ENCODE measurements at places on chromosomes 12 and 14.

DNA sequence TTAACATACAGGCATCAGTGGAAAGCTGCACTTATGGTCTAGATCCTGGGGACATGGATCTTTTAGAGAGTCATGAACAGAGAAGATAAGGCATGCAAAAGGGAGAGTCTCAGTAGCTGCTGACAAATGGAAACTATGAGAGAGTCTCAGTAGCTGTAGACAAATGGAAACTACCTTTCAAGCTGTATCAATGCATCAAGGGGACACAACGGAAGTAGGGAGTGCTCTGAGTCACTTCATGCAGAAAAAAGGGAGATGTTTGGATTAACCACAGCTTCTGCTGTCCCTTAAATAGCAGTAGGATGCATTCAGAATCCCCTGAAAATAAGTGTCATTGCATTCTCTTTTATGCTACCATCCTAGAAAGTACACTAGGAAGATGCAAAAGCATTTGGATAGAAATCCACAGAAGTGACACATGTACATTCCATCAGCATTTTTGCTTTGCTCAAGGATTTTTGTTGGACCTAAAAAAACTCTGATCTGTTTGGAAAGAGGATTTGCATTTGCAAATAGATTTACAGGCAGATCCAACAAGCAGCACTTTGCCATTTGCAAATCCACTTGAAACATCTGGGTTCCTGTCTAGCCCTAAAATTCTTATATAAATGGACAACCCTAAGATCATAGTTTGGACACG, 227.5 kb upstream of the LMO3 start:
- no peak for DNase-seq

DNA sequence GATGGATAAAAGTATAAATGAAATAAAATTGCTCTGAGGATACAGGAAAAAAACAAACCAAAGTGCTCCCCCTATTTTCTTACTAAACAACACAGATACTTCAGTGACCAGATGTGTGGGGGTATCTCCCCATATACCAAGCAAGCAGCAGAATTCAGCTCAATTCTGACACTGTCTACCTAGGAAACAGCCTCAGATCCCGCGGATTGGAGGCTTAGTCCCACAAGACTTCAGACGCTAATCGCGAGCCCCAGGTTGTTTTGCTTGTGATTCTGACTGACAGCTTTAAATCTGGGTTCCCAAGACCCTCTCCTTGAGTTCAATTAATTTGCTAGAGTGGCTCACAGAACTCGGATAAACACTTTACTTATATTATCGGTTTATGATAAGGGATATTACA, 17.3 kb downstream of the NFKBIA start:
- DNase-seq, result no peak

- DNase-seq, result peak; percentile 67
These were observed 11.3 kb downstream of the PHLDA1 start for GRCh38 chr12:76020281-76020680.

DNA sequence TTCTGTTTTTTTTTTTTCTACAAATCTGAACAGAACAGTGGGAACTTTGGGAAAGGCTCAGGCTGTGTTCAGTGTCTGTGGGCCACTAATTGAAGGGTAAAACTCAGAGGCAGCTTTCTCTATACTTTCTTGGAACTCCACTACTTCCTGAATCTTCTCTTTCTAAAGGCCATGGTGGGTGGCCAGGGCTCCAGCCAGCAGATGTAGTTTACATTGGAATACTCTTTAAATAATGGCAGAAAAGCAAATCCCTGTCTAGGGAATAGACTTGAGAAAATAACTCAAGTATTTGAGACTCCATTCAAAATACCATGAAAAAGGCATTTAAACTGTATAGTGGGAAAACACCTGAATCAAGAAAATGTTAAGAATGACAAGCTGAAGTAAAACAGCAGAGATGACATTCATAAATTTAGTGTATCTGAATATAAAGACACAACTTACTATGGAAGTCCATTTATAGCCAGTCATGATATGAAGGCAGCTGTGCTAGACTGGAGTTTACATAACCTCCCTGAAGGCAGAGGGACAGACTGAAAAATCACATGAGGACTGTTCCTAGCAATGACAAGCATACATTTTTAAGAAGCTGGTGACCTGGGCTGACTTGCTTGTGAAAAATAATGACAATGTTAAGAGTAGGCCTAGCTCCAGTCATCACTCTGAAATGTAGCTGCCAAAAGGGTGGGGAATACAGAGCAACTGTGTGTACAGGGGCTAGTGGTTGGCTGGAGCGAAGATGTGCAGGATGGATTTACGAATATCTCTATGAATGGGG, 168.6 kb downstream of the STXBP6 start:
- DNase-seq, result no peak

- DNase-seq, result no peak
These were observed 8.0 kb upstream of the SLC17A8 start for GRCh38 chr12:100348657-100349454.

DNA sequence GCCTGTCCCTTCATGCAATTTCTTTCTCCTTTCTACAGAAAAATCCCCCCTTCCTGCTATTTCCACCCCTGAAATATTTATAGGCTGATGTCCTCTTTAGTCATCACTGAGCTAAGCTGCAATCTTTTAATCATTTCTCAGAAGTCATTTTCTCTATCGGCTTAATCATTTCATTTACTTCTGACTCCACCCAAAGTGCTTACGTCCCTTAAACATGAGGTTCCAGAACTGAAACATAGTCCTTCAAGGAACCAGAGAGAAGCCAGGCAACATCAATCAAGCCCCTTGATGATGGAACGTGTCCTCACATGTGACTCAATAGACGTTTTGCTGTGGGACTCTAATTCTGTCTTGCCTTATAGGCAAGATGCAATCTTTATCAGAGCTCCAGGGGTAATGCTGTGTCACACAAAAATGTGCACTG, 148.7 kb upstream of the KRR1 start:
- DNase-seq, result peak; percentile 15

DNA sequence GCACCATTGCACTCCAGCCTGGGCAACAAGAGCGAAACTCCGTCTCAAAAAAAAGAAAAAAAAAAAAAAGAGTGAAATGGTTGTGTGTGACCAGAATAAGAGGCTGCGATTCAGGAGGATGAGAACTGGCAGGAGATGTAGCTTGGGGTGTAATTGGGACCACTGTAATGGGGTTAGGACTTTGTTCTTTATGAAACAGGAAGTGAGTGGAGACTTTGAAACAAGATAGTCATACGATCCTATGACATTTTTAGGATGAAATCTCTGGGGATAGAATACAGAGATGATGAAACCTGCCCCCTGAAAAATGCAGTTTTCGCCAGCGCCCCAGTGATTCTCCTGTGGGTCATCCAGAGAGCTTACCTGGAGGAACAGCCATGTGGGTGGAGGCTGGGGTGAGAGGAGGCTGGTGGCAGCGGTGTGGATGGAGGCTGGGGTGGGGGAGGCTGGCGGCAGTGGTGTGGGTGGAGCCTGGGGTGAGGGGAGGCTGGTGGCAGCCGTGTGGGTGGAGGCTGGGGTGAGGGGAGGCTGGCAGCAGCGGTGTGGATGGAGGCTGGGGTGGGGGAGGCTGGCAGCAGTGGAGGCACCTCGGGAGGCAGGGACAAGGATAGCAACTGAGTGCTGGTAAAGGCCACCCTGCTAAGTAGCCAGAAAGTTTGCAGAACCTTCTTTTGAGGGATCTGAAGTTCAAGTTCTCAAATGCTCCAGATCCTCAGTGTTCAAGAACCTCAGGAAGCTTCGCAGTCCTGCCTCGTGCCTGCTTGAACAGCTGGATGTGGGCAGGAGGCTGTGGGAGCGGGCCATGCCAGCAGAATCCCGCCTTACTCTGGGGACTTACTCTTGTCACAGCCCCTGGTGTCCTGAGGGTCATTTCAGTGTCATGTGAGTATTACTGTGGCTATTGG, 20.2 kb downstream of the FBXL14 start:
- no peak for DNase-seq

- DNase-seq, result no peak
These were observed 150.8 kb upstream of the DAAM1 start for GRCh38 chr14:59037620-59038019.

- DNase-seq, result no peak
These were observed 1.1 kb upstream of the SOAT2 start for GRCh38 chr12:53101931-53102781.

GRCh38 chr12:75488553-75488952, 8.0 kb downstream of the GLIPR1 start:
- DNase-seq, result no peak

- DNase-seq, result no peak
These were observed 125.0 kb upstream of the MYF6 start for GRCh38 chr12:80582431-80582830.

DNA sequence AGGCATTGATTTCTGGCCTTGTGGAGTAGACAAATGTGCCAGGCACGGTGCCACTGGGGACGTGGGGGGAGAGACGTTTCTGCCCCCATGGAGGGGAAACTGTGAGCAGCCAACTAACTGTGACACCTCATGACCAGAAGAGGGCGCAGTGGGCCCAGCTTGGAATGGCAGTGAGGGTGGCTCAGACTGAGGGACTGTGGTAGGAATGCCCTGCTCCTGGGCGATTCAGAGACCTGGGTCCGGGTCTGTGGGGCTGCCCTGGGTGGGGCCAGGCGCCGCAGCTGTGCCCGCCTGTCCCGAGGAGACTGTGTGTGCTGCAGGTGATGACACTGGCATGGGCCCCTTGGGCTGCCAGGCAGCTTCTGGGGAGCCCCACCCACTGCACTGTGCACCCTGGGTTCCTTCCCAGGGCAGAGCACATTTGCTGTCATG, 60.6 kb downstream of the SLC25A47 start:
- peak; percentile 35 for DNase-seq

GRCh38 chr14:57182760-57183503, 85.8 kb downstream of the EXOC5 start:
- no peak for DNase-seq

DNA sequence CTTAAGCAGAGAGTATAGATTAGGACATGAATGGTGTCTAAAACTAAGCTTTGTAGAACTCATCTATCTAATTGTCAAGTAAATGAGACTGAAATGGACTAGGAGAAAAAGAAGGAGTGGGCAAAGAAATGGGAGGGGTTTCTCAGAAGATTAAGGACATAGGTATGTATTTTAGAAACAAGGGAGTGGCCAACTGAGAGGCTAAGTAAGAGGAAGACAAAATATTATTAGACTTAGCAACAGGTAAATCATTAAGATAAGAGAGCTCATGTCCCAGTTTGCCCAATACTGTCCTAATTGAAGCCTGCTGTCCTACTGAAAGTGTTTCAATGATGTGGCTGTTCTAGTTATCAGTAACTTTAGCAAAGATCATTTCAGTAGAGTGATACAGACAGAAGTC, 171.4 kb downstream of the KITLG start:
- DNase-seq, result no peak

GRCh38 chr14:69432364-69432763, 33.9 kb downstream of the SLC39A9 start:
- no peak for DNase-seq

GRCh38 chr12:95146769-95147168, 70.5 kb downstream of the FGD6 start:
- DNase-seq, result no peak

GRCh38 chr12:67018105-67018504, 251.1 kb upstream of the CAND1 start:
- no peak for DNase-seq

Data from T1000 (cell line).